ENCODE measurements at places on chromosomes 4 and X.

GRCh38 chrX:110317061-110317819 is 645 bp downstream of the AMMECR1 start:
- peak; percentile 1 for DNase-seq

GRCh38 chrX:55668084-55668483 is 44.9 kb downstream of the FOXR2 start:
- no peak for DNase-seq

DNA sequence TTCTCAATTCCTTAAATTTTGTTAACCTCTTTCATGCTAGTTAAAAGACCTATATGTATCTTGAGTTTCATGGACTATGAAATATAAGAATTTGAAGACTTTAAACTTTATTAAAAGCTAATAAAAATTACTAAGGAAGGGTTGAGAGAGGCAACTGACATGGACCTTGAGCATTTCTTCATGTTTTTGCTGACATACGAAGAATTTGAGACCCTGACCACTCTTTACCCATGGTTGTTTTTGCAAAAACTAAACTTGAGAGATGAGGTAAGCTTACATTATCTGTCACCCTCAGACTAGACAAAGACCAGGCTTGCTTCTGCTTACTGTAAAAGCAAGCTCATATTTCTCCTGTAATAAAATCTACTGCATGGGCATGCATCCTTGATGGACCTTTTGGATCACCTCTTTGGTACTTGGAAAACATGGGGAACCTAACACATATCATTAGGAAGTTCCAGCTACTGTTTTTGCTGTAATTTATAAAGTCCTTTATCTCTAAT is 338.2 kb upstream of the PABPC4L start:
- no peak for DNase-seq

DNA sequence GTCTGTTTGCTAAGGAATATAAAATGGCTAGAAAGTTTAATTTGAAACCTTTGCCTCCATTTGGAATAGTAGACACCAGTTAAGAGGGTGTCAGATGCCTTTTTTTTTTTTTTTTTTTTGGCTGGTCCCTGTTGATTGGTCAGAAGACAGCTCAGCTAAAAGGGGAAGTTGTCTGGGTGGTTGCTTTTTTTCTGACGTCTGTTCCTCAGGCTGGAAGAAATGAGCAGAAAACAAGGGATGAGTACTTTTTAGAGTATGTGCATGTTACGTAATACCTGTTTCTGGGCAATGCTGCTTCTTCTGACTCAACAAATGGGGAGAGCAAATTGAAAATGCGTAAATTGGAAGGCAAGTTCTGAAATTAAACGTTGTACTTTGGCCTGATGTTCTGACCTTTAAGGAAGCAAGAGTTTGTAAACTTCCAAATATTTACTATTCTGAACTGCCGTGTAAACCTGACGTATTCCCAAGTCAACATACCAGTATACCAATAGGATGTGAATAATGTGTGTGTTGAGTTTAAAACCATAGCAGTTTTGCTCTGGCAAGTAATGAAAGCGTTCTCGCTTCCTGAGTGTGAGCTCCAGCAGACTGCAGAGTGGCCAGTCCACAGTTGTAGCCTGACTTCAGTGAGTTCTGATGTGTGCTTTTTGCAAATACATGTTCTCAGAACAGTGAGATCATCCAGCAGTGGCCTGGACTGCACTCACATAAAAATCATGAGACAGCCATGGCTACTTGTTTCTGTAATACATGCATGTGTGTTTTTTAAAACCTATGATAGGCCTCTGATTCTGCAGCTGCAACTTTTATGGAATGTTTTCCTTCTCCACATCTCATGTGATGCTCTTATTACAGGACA is 1.7 kb downstream of the SAT1 start:
- DNase-seq = peak; percentile 67

- DNase-seq = no peak
Observed at GRCh38 chr4:112421911-112422310, 94.1 kb downstream of the NEUROG2 start.

DNA sequence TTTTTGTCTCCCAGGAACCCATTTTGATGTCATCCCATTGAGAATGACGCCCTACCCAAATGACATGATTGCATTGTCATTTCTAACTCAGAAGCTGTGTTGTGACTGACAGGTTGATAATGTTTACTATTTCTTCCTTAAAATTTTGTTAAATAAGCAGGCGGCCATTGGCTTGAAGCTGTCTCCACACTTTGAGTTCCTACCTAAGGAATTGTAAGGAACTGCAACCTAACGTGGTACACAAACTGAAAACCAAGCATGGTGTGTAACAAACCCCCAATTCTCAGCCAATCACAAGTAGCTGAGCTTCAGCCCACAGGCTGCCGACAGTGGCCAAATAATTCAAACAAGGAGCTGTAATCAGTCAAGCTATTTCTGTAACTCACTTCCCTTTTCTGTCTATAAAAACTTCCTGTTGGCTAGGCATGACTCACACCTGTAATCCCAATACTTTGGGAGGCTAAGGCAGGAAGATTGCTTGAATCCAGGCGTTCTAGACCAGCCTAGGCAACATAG is 2.9 kb upstream of the MND1 start:
- peak; percentile 64 for DNase-seq

DNA sequence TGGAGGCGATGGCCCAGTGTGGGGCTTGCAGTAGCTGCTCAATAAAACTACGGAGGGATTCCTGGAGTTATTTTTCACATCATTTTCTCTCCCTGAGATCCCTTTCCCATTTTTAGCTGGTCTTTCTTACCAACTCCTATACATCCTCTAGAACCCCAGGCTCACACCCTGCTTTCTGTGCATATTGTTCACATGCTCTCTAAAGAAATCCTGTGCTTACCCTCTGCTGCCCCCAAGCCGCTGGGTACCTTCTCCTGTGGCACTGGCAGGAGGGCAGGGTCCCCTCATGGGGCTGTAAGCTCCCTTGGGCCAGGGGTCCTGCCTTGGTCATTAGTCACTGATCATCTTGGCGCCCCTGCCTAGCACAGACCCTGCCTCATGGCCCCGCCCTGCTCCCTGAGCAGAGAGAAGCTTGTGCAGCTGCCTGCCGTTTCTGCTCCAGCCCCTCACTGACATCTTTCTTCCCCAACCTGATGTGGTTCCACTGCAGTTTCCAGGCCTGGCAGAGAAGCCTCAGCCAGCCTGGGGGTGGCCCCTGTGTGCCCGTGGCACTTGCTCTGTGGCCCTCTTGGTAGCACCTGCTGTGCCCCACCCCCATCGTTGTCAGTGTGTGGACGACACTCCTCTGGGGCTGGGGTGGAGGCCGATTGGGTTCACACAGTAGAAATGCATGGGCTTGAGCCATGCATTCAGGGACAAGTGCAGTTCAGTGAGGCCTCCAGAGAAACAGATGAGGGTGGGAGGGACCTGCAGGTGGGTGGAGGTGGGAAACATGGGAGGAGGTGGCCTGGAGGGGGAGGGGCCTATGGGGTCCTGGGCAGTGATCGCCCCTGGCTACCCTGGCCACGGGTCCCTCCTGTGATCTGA is 69.5 kb downstream of the WFS1 start:
- DNase-seq = no peak

DNA sequence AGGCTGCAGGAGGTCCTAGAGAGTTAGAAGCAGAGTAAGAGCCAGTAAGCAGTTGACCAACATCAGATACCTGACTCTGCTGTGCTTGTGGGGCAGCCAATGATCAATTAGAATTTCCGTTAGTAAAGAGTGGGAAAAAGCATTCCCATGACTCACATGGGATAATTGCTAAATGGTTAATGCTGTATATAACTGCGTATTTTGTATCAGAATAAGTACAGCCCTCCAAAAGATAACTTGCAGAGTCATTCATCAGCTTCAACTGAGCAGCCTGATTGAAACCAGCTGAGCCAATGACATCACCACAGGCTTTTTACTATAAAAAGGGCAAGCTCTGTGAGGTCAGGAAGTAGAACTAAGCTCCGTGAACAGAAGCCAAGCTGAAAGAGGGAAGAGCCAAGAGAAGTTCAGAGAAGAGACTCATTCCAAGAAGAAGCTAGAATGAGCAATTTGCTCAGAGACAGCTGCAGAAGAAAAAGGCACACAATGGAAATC is 67.9 kb downstream of the PPP3CA start:
- peak; percentile 96 for DNase-seq

GRCh38 chrX:46294234-46294633 is 251.0 kb downstream of the ZNF674 start:
- DNase-seq = peak; percentile 13
